ENCODE measurements at places on chromosomes 2 and 18.

- ATAC-seq: no peak
These were observed 16.9 kb downstream of the SH2D6 start for GRCh38 chr2:85435220-85435958.

- no peak for ATAC-seq
These were observed 197.0 kb upstream of the MEIS1 start for GRCh38 chr2:66237803-66238379.

- no peak for ATAC-seq
These were observed 5.7 kb upstream of the YPEL5 start for GRCh38 chr2:30141136-30141535.

DNA sequence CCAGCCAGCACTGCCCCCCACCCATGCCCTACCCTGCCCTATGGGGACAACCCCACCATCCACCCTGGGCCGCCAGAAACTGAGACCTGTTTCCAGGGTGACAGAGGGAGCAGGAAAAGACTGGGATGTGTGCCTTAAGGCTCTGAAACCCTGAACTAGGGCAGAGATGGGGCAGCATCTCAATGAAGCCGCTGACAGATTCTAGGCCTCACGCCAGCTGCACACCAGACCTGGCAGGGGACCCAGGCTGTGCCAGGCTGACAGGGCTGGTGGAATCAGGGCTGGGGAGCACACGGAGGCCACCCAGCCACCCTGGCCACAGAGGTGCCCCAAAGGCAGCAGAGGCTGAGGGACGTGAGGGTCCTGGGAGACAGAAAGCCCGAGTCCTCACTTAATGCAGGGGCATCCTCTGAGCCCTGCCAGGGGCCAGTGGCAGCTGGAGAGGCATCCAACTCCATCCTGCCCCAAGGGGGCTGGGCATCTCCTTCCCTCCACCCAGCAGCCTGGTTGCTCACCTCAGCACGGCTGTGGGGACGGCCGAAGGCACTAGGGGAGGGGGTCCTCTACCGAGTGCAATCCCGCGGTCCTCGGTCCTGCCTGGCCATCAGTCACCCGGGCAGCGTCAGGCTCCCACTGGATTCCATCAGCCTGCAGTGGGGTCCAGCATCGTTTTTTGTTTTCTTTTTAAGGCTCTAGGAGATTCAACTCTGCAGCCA is 169.2 kb downstream of the ZFP36L2 start:
- ATAC-seq: peak; percentile 79

GRCh38 chr2:27889774-27890145 is 427 bp downstream of the RBKS start:
- no peak for ATAC-seq

DNA sequence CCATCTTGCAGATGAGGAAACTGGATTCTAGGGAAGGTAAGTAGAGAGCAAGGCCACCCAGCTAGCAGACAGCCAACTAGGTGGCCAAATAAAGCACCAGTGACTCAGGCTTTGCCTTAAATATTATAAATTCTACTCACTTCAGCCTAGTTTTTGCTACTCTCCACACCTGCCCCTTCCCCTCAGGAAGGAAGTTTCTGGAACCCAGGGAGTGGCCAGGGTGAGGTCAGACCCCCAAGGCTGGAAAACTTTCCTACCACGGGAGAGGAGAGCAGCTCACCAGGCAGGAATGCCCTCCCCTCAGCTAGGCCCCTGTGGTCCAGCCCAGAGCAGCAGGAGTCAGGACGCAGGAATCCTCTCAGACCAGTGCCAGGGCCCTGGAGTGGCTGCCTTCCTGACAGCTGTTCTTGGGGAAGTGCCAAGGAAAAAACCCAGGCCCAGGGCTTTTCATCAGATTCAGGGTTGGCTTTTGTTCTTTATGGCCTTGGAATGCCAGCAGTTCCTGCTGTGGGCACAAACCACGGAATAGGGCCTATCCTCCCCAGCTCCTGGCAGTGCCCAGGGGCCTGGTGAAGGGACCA is 5.1 kb upstream of the PAX8 start:
- no peak for ATAC-seq

GRCh38 chr2:28452534-28453081 is 43.3 kb upstream of the PLB1 start:
- peak; percentile 75 for ATAC-seq

DNA sequence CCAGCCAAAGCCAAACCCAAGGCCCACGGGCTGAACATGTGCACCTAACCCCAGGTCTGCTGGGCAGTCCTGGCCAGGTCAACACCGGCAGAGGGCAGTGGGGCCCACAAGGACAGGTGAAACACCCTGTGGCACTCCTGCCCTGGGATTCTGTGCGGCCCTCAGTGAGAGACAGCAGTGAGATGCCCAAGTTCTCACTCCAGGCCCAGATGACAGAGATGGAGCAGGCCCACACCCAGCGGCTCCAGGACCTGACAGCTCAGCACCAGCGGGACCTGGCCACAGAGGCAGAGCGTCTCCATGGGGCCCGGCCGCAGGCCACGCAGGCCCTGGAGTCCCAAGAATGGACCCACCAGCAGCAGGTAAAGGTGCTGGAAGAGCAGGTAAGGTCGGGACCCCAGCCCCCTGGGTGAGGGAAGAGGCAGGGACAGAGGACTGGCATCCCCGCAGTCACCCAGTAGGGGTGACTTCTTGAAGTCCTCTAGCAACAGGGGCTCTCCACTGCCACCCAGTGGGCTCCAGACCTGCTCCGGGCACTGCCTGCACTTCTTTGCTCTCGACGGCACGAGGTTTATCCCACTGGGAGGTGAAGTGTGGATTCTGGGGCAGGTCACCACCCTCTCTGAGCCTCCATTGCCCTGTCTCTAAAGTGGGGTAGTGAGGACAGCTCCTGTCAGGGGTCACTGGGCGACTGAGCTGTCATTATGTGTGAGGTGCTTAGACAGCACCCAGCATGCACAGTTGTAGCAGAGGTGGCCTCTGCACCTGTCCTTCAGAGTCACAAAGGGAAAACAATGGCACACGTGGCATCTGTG is 8.8 kb upstream of the SNED1 start:
- no peak for ATAC-seq

DNA sequence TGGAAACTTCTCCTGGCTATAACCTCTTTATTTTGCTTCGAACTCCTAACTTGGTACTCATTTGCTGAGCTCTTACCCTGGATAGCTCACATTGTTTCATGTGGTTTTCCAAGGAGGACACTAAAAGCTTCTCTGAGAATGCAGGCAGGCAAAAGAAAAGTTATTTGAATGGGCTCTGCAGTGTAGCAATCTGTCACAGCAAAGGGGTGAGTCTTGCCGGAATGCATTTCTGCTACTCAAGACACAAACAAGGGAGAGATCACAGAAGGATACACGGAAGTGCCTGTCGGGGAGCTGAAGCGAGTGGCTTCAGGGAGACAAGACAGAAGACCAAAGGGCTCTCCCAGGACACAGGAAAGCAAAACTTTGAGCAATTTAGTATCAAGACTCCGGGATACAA is 265.4 kb downstream of the SS18 start:
- ATAC-seq: no peak

GRCh38 chr2:201953880-201954279 is 79.8 kb upstream of the FZD7 start:
- peak; percentile 38 for ATAC-seq

DNA sequence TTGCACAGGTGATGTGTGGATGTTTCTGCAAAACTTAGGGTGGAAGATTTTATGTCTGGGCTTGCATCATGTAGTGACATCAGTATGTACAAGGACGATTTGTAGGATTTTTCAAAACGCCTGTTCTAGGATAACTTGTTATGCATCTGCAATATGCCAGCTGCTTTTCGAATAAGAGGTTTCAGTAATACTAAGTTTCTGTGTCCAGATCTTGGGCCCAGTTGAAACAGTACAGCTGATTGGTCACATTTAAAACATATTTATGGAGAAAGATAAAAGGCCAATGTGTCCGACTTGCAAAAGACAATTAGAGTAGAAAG is 1.2 kb downstream of the PTPN4 start:
- ATAC-seq: no peak

DNA sequence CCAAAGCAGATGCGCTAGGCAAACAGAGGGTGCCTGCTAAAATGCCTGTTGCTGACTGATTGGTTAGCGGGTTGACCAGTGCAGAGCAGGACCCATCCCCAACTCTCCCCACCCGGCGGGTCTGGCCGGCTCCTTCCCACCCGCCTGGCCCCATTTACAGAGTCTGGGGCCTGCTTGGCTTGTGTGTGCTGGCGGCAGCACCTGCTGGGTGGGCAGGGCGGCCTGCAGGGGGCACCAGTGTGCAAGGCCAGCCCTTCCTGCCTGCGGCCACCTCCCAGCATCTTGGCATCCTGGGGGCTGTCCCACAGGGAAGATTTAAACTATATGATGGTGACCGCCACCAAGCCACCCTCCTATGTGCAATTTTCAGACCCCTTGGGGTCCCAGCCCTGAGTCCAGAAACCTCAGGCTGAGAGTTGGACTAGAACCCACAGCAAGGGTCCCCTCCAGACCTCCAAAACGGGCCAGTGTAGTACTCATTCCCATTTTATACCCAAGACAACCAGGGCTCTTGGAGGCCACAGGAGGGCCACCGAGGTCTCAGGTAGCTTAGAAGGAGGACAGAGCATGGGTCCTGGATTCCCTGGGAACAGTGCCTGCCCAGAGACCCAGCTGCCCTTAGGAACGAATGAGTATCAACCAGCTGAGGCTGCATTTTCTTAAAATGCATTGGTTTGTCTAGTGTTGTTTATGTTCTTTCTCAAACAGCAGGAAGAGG is 173.6 kb downstream of the SMAD7 start:
- peak; percentile 49 for ATAC-seq

GRCh38 chr18:13235421-13235831 is 16.9 kb downstream of the LDLRAD4 start:
- no peak for ATAC-seq

DNA sequence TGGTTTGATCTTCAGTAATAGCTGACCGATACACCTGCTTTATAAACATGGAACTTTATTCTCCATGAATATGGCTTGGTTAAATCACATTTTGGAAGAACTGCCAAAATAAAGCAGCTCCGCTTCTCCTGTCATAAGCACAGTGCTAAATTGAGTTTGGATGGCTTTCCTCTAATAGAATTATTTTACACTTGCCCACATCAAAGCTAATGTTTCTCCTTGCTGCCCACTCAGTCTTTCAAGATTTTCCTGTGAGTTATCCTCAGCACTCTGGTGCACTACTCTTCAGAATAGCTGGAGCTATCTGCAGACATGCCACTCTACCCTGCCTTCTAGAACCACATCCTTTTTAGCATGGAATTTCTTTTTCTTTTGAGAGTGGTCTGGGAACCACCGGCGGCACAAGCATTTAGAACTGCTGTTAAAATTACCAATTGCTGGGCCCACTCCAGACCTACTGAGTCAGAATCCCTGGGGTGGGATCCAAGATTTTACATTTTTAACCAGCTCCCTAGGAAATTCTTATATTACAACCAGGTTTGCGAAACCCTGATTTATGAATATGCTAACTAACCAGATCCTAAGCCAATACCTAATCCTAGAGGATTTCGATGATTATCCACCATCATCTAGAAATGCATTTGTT is 283.3 kb downstream of the AFF3 start:
- no peak for ATAC-seq

DNA sequence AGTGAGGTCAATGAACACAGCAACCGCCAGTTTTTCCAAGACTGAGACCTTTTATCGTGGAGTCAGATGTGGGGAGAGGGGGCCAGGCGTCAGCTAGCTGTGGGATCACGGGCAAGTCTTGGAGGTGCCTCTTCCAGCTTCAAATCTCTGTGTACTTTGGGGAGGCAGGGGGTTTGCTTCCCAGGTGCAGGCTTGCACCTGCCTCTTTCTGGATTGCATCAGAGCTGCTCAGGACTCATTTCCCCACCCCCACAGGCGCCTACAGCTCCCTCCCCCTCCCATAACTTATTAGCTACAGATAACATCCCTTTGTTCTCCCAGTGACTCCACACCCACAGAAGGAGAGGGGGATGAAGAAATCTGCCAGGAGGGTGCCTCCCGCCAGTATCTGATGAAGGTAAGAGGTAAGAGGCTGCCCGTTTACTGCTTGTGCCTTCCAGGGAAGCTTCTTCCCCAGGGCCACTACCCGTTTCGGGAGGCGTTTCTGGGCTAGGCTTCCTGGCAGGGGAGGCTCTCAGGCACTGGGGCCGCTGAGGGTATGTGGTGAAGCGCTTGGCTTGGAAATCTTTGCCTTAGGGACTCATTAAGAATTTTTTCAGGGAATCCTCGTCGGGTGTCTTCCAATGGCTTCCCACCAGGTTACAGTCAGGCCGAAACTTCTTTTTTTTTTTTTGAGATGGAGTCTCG is 18.8 kb upstream of the MRPL33 start:
- no peak for ATAC-seq

- no peak for ATAC-seq
These were observed 184.8 kb downstream of the NCK2 start for GRCh38 chr2:105929516-105929915.

DNA sequence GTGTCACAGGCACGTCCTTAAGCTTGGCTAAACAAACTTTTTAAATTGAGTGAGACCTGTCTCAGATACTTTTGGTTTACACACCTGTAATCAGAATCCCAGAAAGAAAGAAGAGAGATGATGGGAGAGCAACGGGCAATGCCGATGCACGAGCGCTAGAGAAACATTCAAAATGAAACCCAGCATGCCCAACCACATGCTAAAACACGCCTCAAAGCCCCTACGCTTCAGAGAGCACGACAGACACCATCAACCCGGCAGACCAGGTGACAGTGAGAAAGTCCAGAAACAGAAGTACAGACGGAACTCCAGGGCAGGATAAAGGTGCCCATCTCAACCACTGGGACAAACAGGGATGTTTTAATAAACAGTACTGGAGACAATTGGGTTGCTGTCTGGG is 85.5 kb downstream of the HDAC4 start:
- no peak for ATAC-seq

GRCh38 chr18:55404832-55405465 is 183.0 kb downstream of the TCF4 start:
- ATAC-seq: no peak

DNA sequence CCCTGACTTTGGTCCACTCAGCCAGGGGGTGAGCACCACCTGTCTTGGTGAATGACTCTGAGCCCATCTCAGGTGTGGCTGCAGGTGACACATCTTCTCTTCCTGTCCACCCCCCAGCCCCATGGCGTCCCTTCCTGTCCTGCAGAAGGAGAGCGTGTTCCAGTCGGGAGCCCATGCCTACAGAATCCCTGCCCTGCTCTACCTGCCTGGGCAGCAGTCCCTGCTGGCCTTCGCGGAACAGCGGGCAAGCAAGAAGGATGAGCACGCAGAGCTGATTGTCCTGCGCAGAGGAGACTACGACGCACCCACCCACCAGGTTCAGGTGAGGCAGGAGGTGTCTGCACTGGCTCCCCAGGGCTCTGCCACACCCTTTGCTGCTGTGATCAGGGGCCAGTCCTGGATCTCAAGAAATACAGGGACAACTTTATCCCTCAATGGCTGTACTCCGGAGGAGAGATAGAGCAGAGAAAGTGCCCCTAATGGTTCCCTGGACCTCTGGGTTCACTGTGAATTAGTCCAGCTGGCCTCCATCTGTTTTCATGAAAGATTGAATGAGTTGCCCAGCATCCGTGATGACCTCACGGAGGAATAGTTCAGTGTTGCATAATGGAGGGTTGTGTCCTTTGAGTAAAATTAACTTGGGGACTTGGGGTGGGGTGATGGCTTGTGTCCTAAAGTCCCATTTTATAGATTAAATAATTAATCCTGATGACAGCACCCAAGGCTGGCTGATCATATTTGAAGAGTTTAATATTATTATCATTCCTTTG is at the start of gene NEU2:
Gene NEU2, plus strand, starts transcription at position 122 of the 770 bp plus-strand sequence. Its CDS starts 0 bp downstream, at position 122.
- ATAC-seq: no peak

GRCh38 chr2:28428486-28428885 is 35.8 kb downstream of the FOSL2 start:
- ATAC-seq: no peak

All from motor neuron (in vitro differentiated cells).